ENCODE measurements at places on chromosomes 16 and 17. TPM values are rescaled to one million over a fixed set of nuclear protein-coding genes. Genes with fewer than 3 reads are reported as not detected.

DNA sequence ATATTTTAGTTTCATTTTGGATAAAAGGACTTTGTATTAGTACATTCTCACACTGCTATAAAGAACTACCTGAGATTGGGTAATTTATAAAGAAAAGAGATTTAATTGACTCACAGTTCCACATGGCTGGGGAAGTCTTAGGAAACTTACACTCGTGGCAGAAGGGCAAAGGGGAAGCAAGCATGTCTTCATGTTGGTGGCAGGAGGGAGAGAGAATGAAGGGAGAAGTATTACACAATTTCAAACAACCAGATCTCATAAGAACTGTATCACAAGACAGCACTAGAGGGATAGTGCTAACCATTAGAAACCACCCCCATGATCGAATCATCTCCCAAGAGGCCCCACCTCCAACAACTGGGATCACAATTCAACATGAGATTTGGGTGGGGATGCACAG lies 142.9 kb downstream of the USP31 start:
- no peak overlapping the region for H3K27ac ChIP-seq
- no peak overlapping the region for H3K4me3 ChIP-seq
- no peaks in the 10 kb centered on the region for H3K4me1 ChIP-seq
- DNase-seq = no peak
- H3K36me3 ChIP-seq = no peaks in the 10 kb centered on the region
- no peaks in the 10 kb centered on the region for H3K27me3 ChIP-seq

Gene DNAI2
- not detected for polyA plus RNA-seq

- H3K36me3 ChIP-seq = no peaks in the 10 kb centered on the region
- H3K27me3 ChIP-seq = peaks cover 13% of the 10 kb centered on the region
- H3K4me1 ChIP-seq = no peaks in the 10 kb centered on the region
- no peak overlapping the region for H3K27ac ChIP-seq
- H3K4me3 ChIP-seq = no peak overlapping the region
Measured at GRCh38 chr17:43760254-43760852, 1.8 kb upstream of the SOST start.

Gene ADAM11
- 29.1 TPM for polyA plus RNA-seq

- peaks cover 22% of the 10 kb centered on the region for H3K27me3 ChIP-seq
- no peak overlapping the region for H3K4me3 ChIP-seq
- H3K27ac ChIP-seq = no peak overlapping the region
- H3K4me1 ChIP-seq = peaks cover 8% of the 10 kb centered on the region
Measured at GRCh38 chr17:58760248-58760647, 4.6 kb downstream of the PPM1E start.

Gene SNAI3
- 4.5 TPM for polyA plus RNA-seq

GRCh38 chr16:24482681-24483202 lies 56.6 kb upstream of the RBBP6 start:
- DNase-seq = no peak
- no peaks in the 10 kb centered on the region for H3K36me3 ChIP-seq
- no peak overlapping the region for H3K4me3 ChIP-seq

GRCh38 chr17:1616101-1616500 lies 12.5 kb downstream of the SLC43A2 start:
- H3K27ac ChIP-seq = no peak overlapping the region
- no peaks in the 10 kb centered on the region for H3K27me3 ChIP-seq
- H3K4me1 ChIP-seq = no peaks in the 10 kb centered on the region
- DNase-seq = no peak

GRCh38 chr17:67443931-67444595 lies 67.0 kb downstream of the PITPNC1 start:
- no peak overlapping the region for H3K4me3 ChIP-seq
- H3K4me1 ChIP-seq = peaks cover 8% of the 10 kb centered on the region
- H3K36me3 ChIP-seq = no peaks in the 10 kb centered on the region
- DNase-seq = peak; percentile 53
- no peak overlapping the region for H3K27ac ChIP-seq

DNA sequence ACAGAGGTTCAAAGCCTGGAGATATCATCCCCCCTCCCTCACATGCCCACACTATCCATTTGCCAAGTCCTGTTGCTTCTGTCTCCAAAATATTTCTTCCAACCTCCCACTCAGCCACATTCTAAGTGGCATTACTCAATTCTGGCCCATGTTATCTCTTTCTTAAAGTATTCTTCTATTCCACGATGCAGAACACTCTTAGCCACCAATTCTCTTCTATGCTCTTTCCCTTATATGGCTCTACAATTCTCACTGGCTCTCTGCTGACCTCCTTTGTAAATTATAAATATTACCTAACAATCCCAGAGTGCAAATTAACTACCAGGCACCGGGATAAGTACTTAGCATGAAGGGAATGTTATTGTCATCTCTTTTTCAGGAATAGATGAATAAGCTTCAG lies 82.4 kb downstream of the KCNJ2 start:
- no peak overlapping the region for H3K4me3 ChIP-seq
- peak; percentile 43 for DNase-seq
- no peaks in the 10 kb centered on the region for H3K4me1 ChIP-seq
- no peaks in the 10 kb centered on the region for H3K36me3 ChIP-seq

DNA sequence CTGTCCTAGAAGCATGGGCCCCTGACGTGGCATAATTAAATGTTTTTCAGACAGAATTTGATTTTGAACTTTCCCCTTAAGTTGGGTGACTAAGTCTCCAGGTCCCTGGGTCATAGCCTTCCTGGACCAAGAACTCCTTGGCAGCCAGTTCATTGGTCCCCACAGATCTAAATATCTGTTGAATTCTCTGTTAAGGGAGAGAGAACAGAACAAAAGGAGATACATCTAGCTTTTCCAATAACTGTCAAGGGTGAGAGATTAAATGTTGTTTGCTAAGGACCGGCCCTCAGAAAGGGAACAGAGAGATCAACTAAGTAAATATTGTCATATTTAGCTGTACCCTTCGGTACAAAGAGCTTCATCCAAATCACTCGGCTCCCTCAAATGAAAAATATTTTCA lies 78.2 kb upstream of the NOL11 start:
- no peaks in the 10 kb centered on the region for H3K4me1 ChIP-seq
- H3K4me3 ChIP-seq = no peak overlapping the region
- no peaks in the 10 kb centered on the region for H3K36me3 ChIP-seq
- no peak for DNase-seq

GRCh38 chr17:15451680-15452079 lies 15.7 kb downstream of the CDRT4 start:
- no peak overlapping the region for H3K4me3 ChIP-seq
- no peak overlapping the region for H3K27ac ChIP-seq
- no peak for DNase-seq
- H3K36me3 ChIP-seq = no peaks in the 10 kb centered on the region
- H3K27me3 ChIP-seq = no peaks in the 10 kb centered on the region
- no peaks in the 10 kb centered on the region for H3K4me1 ChIP-seq

GRCh38 chr16:31488468-31489297 lies 5.8 kb downstream of the SLC5A2 start:
- peak overlapping the region; percentile 35 for H3K4me3 ChIP-seq
- peaks cover 10% of the 10 kb centered on the region for H3K36me3 ChIP-seq
- no peak overlapping the region for H3K27ac ChIP-seq
- DNase-seq = no peak

Gene ABI3
- 2.5 TPM for polyA plus RNA-seq

DNA sequence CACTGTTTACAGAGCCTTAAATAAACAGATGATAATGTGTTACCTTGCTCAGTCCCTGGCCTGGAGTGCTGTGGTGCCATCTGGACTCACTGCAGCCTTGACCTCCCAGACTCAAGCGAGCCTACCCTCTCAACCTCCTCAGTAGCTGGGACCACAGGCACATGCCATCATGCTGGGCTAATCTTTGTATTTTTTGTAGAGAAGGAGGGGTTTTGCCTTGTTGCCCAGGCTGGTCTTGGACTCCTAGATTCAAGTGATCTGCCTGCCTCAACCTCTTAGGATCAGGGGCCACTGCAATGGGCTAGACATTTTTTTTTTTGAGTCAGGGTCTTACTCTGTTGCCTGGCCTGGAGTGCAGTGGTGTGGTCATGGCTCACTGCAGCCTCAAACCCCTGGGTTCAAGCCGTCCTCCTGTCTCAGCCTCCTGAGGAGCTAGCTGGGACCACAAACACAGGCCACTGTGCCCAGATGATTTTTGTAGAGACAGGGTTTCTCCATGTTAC lies 5.0 kb upstream of the NAGLU start:
- H3K4me3 ChIP-seq = no peak overlapping the region
- no peaks in the 10 kb centered on the region for H3K27me3 ChIP-seq
- no peak for DNase-seq

GRCh38 chr17:36888236-36888951 lies 48.9 kb upstream of the LHX1 start:
- peaks cover 11% of the 10 kb centered on the region for H3K4me1 ChIP-seq
- no peak for DNase-seq
- no peak overlapping the region for H3K4me3 ChIP-seq
- no peaks in the 10 kb centered on the region for H3K36me3 ChIP-seq

- no peaks in the 10 kb centered on the region for H3K36me3 ChIP-seq
- no peak overlapping the region for H3K27ac ChIP-seq
- no peaks in the 10 kb centered on the region for H3K27me3 ChIP-seq
- H3K4me1 ChIP-seq = no peaks in the 10 kb centered on the region
Measured at GRCh38 chr17:6108382-6108781, 38.2 kb downstream of the WSCD1 start.

- peaks cover 7% of the 10 kb centered on the region for H3K4me1 ChIP-seq
- no peak for DNase-seq
- peak overlapping the region; percentile 94 for H3K27ac ChIP-seq
- peaks cover 23% of the 10 kb centered on the region for H3K36me3 ChIP-seq
- H3K27me3 ChIP-seq = no peaks in the 10 kb centered on the region
Measured at GRCh38 chr16:31118223-31119155, 1.0 kb downstream of the KAT8 start.

Gene NEK8
- polyA plus RNA-seq = 13.6 TPM

Gene ABCA10
- polyA plus RNA-seq = not detected

DNA sequence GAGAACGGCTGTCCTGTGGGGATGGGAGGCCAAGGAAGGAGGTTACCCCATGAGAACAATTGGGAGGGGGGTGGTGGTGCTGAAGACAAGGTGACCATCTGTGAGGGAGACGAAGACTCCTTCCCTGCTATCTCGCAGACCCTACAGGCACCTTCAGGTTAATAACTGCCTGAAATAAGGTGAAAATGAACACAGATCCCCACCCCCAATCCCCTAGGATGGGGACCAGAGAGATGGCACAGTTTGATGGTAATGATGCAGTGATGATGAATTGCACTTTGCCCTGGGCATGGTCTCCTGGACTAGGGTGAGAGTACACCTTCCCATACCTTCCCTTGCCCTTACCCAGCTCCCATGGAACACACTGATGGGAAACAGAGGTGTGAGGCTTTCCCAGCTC lies 1.4 kb upstream of the NAE1 start:
- H3K27me3 ChIP-seq = peaks cover 4% of the 10 kb centered on the region
- no peak overlapping the region for H3K4me3 ChIP-seq
- H3K27ac ChIP-seq = no peak overlapping the region
- H3K36me3 ChIP-seq = no peaks in the 10 kb centered on the region

Gene RPL13
- 1,556 TPM for polyA plus RNA-seq

DNA sequence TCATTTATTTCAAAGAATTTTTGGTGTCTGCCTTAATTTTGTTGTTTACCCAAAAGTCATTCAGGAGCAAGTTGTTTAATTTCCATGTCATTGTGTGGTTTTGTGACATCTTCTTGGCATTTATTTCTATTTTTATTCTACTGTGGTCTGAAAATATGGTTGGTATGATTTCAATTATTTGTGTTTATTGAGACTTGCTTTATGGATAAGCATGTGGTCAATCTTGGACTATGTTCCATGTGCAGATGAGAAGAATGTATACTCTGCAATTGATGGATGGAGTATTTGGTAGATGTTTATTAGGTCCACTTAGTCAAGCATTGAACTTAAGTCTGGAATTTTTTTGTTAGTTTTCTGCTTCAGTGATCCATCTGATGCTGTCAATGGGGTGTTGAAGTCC lies 383.0 kb downstream of the PMP22 start:
- DNase-seq = no peak
- no peaks in the 10 kb centered on the region for H3K36me3 ChIP-seq
- no peak overlapping the region for H3K27ac ChIP-seq
- H3K27me3 ChIP-seq = no peaks in the 10 kb centered on the region
- H3K4me3 ChIP-seq = no peak overlapping the region
- H3K4me1 ChIP-seq = no peaks in the 10 kb centered on the region

DNA sequence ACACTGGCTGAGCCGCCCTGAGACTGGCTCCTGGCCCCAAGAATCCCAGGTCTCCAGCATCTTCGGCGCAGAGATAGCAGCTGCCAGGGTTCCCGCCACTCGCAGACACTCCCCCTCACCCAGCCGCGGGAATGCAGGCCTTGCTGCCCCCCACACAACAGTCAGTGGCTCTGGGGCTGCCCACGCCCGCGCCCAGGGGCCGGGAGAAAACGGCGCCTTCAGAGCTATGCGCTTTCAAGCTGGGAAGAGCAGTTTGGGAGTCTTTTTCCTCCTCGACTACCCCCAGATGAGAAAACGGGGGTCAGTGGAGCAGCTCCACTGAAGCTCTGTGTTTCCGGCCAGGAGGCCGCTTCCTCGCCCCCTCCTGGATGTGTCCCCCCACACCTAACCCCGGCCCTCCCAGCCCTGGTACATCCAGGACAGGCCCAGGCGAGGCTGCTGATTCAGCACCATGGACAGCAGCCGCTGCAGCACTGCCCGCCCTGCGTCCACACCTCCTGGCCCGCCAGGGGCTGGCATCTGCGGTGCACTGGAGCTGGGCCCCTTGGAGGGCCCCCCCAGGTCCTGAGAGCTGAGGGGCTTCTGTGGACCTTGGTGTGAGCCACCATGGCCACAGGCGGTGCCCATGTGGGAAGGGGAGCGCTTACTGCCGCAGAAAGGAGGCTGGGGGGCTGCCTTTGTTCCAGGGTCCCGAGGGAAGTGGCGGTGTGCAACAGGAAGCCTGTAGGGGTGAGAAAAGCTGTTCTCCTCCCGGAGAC lies 35.7 kb downstream of the CACNA1H start:
- no peaks in the 10 kb centered on the region for H3K36me3 ChIP-seq
- no peaks in the 10 kb centered on the region for H3K4me1 ChIP-seq
- no peak overlapping the region for H3K27ac ChIP-seq
- H3K27me3 ChIP-seq = no peaks in the 10 kb centered on the region
- DNase-seq = peak; percentile 49
- no peak overlapping the region for H3K4me3 ChIP-seq

DNA sequence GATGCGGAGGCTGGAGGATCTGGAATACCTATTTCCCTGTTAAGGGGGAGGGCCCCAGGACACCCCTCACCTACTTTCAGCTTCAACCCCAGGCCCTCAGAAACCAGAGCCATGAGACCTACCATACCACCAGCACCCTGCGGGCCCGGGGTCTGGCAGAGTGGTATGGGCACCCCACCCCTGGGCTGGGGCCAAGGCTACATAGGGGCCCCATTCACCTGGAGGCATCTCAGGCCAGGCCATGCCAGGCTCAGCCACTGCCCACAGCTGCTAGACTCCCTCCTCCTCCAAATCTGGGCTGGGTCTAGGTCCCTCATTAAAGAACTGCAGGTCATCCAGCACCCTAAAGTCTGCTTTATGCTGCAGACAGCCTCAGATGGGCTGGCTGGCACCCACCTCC lies 9.0 kb downstream of the FNDC8 start:
- no peak for DNase-seq
- H3K27ac ChIP-seq = peak overlapping the region; percentile 17
- no peak overlapping the region for H3K4me3 ChIP-seq

DNA sequence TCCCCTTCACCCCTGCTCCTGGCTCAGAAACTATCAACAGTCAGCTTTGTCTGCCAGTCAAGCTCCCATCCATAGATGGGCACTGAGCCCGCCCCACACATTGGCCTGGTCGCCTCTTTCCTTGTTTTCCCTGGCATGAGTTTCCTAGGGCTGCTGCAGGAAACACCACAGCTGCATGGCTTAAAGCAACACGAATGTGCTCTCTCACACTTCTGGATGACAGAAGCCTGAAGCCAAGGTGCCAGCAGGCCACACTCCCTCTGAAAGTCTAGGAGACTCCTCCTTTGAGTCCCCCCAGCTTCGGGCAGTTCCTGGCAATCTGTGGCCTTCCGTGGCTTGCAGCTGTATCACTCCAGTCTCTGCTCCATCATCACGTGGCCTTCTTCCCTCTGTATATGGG lies 69.9 kb downstream of the TBC1D16 start:
- H3K27me3 ChIP-seq = no peaks in the 10 kb centered on the region
- no peaks in the 10 kb centered on the region for H3K36me3 ChIP-seq
- H3K4me1 ChIP-seq = no peaks in the 10 kb centered on the region
- DNase-seq = no peak
